Tibial nerve (tissue), 4 donors: ENCODE measurements at places on chromosomes 6 and 20. TPM values are rescaled to one million over a fixed set of nuclear protein-coding genes. Genes with fewer than 3 reads are reported as not detected.

The RIPOR2 gene
- total RNA-seq: 27.0 TPM

GRCh38 chr6:113558431-113558830 lies 298.7 kb upstream of the MARCKS start:
- H3K27me3 ChIP-seq: no peaks in the 10 kb centered on the region
- H3K36me3 ChIP-seq: no peaks in the 10 kb centered on the region
- no peak overlapping the region for H3K4me3 ChIP-seq
- H3K4me1 ChIP-seq: no peaks in the 10 kb centered on the region

GRCh38 chr6:71982389-71982788 lies 96.0 kb downstream of the RIMS1 start:
- H3K4me1 ChIP-seq: no peaks in the 10 kb centered on the region
- no peak for DNase-seq
- H3K36me3 ChIP-seq: no peaks in the 10 kb centered on the region
- no peak overlapping the region for H3K27ac ChIP-seq
- no peaks in the 10 kb centered on the region for H3K27me3 ChIP-seq
- no peak overlapping the region for H3K4me3 ChIP-seq

DNA sequence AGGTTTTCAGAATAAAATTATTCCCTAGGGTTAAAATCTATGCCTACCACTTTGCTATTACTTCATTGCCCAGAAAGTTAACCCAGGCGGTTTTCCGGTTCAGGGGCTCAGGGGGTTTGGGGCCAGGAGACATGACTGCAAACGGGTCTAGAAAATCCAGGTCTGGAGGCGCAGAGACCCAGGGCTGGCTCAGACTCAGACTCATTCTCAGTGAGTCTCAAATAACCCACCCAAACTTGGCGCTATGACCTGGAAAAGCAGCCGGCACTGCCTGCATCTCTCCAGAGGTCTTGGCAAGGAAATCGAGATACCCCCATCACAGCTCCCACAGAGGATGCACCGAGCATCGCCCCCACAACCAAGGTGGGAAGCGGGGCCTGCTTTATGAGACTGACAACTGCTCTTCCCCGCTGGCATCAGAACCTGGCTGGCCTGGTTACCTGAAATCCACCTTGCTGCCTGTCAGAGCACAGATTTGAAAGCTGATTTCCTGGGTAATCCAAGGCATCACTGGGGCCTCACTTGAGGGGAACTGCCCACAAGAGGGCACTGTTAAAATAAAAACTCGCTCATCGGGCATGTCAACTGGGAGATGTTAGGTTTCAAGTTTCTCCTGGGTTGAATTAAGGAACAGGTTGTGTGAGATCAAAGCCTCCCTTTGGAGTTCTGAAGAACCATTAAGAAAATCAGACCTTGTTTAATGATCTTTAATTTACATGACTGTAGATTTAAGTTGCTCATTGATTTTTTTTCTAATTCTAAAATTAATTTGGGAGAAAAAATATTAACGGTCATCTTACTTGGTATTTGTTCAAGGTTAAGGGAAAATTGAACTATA lies 55.1 kb downstream of the KIF16B start:
- no peaks in the 10 kb centered on the region for H3K36me3 ChIP-seq
- H3K27ac ChIP-seq: no peak overlapping the region
- no peak overlapping the region for H3K4me3 ChIP-seq
- DNase-seq: no peak
- H3K4me1 ChIP-seq: peaks cover 12% of the 10 kb centered on the region

DNA sequence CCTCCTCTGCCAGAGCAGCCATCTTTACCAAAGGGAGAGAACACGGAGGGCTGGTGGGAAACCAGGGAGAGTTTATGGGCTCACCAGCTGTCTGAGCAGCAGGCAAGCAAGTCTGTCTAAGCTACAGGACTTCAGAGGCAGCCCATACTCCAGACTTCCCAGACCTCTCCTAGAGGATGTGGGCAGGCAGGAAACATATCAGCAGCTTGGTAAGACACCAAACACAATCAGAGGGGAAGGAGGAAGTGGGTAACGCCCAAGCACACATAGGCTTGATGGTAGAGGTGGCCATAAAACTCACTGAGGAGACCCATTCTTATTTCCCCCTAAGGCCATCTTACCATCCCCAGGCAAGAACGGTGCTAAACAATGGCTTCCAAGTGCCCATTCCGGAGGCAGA lies 143.1 kb upstream of the ARID1B start:
- no peak overlapping the region for H3K4me3 ChIP-seq
- no peak overlapping the region for H3K27ac ChIP-seq
- H3K27me3 ChIP-seq: no peaks in the 10 kb centered on the region
- H3K4me1 ChIP-seq: no peaks in the 10 kb centered on the region

DNA sequence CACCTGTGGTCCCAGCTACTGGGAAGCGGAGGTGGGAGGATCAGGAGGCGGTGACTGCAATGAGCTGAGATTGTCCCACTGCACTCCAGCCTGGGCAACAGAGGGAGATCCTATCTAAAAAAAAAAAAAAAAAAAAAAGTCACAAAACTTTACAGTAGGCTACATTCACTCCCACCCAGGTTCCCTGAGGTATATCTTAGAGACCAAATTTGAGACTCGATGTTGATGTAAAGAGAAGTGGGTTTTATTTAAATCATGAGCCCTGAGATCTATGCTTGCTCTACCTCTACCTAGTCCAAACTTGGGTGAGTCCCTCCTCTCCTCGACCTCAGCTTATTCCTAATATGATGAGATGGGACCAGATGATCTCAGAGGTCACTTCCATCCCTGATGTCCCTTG lies 8.8 kb upstream of the DEF6 start:
- no peak overlapping the region for H3K4me3 ChIP-seq
- H3K4me1 ChIP-seq: no peaks in the 10 kb centered on the region
- H3K27ac ChIP-seq: no peak overlapping the region
- H3K27me3 ChIP-seq: no peaks in the 10 kb centered on the region
- DNase-seq: no peak

GRCh38 chr6:75158176-75158575 lies 47.7 kb downstream of the COL12A1 start:
- no peak overlapping the region for H3K27ac ChIP-seq
- H3K36me3 ChIP-seq: no peaks in the 10 kb centered on the region
- H3K4me3 ChIP-seq: no peak overlapping the region
- no peaks in the 10 kb centered on the region for H3K27me3 ChIP-seq
- DNase-seq: no peak
- no peaks in the 10 kb centered on the region for H3K4me1 ChIP-seq

The MED20 gene
- total RNA-seq: 13.5 TPM

DNA sequence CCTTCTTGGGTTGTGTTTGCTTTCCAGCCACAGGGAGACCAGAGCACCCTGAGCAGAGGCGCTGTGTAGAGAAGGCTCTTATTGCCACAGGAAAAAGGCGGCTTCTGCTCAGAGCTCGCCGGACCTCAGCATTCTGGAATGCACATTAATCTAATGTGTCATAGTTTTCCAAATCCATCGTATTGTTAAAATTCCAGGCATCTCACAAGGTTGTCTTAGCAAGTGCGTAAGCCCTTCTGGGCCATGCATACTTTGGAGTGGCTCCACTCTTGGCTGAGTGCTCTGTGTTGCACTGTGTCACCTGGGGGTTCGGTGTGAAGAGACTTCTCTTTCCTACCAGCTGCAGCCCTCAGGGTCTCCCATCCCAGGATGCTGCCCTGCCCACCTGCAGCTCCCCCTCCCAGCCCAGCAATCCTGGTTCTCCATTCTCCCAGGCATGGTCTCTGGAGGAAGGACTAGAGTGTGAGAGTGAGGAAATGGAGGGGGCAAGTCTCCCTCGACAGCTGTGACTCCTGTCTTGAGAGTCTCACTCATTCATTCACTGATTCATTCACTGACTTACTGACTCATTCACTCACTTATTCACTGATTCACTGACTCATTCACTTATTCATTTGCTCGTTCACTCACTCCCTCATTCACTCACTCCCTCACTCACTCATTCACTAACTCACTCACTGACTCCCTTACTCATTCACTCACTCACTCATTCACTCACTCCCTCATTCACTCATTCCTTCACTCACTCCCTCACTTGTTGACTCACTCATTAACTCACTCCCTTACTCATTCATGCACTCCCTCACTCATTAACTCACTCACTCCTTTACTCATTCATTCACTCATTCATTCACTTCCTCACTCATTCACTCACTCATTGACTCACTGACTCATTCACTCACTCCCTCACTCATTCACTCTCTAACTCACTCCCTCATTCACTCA lies 83.7 kb upstream of the MPC1 start:
- no peak for DNase-seq
- H3K4me3 ChIP-seq: no peak overlapping the region
- H3K27me3 ChIP-seq: no peaks in the 10 kb centered on the region
- H3K27ac ChIP-seq: peak overlapping the region; percentile 40
- H3K4me1 ChIP-seq: no peaks in the 10 kb centered on the region

GRCh38 chr6:43204271-43205105 lies 22.5 kb downstream of the CUL9 start:
- H3K4me1 ChIP-seq: no peaks in the 10 kb centered on the region
- H3K27me3 ChIP-seq: no peaks in the 10 kb centered on the region
- H3K4me3 ChIP-seq: no peak overlapping the region
- H3K27ac ChIP-seq: no peak overlapping the region

DNA sequence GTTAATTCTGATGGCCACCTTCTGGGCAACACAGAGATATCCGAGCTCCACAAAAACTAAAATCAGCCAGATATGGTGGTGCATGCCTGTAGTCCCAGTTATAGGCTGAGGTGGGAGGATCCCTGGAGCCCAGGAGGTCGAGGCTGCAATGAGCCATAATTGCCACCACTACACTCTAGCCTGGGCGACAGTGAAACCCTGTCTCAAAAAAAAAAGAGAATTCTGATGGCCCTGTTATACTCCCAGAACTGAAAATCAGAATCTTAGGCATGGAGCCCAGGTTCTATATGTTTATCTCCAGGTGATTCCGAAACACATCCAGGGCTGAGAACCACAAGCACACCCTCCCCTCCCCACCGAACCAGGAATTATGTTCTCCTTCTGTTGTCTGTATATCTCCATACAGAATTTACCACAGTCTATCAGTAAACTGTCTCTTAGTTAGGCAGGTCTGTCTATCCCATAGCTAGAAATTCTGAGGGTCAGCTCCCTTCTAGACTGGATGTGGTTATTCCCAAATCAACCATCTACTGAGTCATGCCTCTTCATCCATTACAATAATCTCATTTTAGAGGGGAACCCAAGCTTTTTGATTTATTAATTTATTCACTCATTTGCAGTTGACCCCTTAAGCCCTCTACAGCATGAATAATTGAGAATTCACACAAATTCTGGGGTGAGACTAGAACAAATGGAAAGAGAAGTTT lies 24.8 kb upstream of the CCND3 start:
- no peak overlapping the region for H3K4me3 ChIP-seq
- no peaks in the 10 kb centered on the region for H3K36me3 ChIP-seq
- H3K4me1 ChIP-seq: peaks cover 43% of the 10 kb centered on the region
- DNase-seq: no peak
- no peak overlapping the region for H3K27ac ChIP-seq

GRCh38 chr6:27280064-27280539 lies 32.0 kb downstream of the POM121L2 start:
- no peaks in the 10 kb centered on the region for H3K4me1 ChIP-seq
- no peak for DNase-seq
- no peak overlapping the region for H3K4me3 ChIP-seq
- H3K27me3 ChIP-seq: peaks cover 95% of the 10 kb centered on the region
- H3K36me3 ChIP-seq: no peaks in the 10 kb centered on the region

The CD109 gene
- 19.0 TPM for total RNA-seq

GRCh38 chr6:16318538-16318937 lies 80.2 kb downstream of the GMPR start:
- no peak overlapping the region for H3K4me3 ChIP-seq
- no peak overlapping the region for H3K27ac ChIP-seq
- H3K27me3 ChIP-seq: no peaks in the 10 kb centered on the region
- DNase-seq: no peak
- H3K4me1 ChIP-seq: no peaks in the 10 kb centered on the region
- H3K36me3 ChIP-seq: no peaks in the 10 kb centered on the region

The MOG gene
- not detected for total RNA-seq

GRCh38 chr6:32340242-32340641 lies 31.5 kb downstream of the TSBP1 start:
- no peaks in the 10 kb centered on the region for H3K27me3 ChIP-seq
- H3K36me3 ChIP-seq: no peaks in the 10 kb centered on the region
- DNase-seq: no peak
- no peak overlapping the region for H3K4me3 ChIP-seq

DNA sequence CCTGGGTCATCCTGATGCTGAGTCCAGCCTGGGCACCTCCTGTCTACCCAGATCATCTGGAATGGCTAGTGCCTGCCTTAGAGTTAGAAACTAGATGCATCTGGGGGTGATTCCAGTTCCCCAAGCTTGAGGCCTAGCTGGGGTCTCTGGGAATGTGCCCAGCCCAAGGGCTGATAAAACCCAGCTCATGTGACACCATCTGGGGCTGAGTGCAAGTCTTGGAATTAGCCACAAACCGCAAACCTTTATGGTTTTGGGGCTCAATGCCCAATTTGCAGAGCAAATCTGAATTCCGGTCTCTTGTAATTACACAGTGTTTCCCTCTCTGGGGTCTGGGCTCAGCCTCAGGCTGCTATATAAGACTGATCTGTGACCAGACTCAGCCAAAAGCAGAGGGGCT lies at the start of gene BPIFB4:
Gene BPIFB4, plus strand, starts transcription at position 385 of the 400 bp plus-strand sequence. CDS start 1,884 bp downstream, outside the sequence.
- H3K27ac ChIP-seq: no peak within 1 kb of the TSS
- H3K27me3 ChIP-seq: no peaks in the 10 kb centered on the region

DNA sequence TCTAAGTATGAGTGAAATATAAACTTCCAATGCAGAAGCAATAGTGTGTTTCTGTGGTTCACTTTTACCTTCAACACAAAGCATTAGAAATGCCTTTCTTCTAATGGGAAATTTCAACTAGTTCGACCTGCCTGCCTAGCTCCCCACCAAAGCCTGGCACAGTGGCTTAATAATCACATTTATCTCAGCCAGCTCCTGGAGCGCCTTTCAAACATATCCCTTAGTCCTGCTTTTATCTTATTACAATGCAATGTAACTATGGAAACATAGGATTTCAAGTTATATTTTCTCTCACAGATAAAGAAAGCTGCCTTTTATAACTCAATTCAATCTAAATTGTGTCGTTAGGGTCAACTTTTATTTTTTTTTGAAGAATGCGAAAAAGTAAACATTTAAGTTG lies 53.7 kb downstream of the KIF13A start:
- DNase-seq: no peak
- H3K4me1 ChIP-seq: peaks cover 72% of the 10 kb centered on the region
- H3K4me3 ChIP-seq: no peak overlapping the region
- no peaks in the 10 kb centered on the region for H3K36me3 ChIP-seq

The HLA-DQB1 gene
- 0.90 TPM for total RNA-seq

The C20orf144 gene
- not detected for total RNA-seq

The FLRT3 gene
- 13.3 TPM for total RNA-seq

DNA sequence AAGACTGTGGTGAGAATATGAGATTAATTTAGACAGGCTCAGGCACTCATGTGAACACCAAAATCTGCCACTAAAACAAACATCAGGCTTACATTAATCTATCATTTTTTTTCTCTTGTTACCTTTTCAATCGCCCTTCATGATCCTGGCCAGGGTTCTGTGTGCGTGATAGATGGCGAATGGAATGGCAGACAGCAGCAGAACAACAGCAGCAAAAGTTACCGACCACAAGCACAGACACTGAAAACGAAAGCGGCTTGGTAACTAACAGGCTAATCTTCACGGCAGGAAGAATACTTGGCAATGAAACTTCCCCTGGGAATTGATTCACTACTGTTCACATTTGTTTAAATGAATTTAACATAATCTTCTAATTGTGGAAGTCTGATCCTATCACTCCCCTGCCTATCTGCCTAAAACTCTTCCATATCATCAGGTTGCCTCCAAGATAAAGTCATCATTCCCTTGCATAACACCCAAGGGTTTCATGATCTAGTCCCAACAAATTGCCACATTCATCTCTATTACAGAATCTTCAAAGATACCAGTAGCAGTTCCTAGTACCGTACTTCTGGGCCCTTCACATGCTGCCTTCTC lies 28.7 kb downstream of the PTPRK start:
- no peaks in the 10 kb centered on the region for H3K36me3 ChIP-seq
- no peak overlapping the region for H3K4me3 ChIP-seq
- no peak for DNase-seq
- H3K27me3 ChIP-seq: no peaks in the 10 kb centered on the region
- no peak overlapping the region for H3K27ac ChIP-seq
